ENCODE measurements at places on chromosomes 16 and 17.

GRCh38 chr17:57783338-57783742 is 38.2 kb upstream of the CCDC182 start:
- DNase-seq = peak; percentile 68

GRCh38 chr16:29813644-29814562 is 1.9 kb downstream of the PRRT2 start:
- no peak for DNase-seq

DNA sequence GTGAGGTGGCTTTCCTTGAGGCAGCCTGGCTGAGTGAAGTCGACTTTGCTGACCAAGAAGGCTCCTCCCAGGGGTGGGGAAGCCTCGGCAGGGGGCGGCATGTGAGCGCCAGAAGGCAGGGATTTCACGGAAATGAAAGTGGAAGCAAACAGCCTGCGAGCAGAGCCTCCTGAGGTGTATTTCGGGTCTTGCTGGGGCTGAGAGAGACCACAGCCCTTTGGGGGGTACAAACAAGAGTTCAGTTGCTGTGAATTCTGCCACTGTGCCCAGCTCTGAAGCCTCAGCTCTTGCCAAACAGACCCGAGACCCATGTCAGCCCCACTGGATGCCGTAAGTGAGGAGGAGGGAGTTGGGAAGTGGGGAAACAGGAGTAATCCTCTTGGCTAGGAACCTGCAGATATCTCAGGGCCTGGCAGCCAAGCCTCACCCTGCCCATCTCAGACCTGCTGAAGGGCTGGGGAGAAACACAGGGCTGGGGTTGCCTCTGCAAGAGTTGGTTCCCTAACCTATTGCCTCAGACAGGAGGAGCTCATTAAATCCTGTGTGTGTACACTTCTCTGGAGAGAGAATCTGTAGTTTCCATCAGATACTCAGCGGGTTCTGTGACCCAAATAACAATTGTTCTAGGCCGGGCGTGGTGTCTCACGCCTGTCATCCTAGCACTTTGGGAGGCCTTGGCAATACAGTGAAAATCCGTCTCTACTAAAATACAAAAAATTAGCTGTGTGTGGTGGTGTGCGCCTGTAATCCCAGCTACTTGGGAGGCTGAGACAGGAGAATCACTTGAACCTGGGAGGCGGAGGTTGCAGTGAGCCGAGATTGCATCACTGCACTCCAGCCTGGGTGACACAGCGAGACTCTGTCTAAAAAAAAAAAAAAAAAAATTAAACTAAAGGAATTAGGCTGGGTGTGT is at the start of gene IFI35:
Gene IFI35, plus strand, starts transcription at position 146 of the 913 bp plus-strand sequence. Its CDS starts 164 bp downstream, at position 310.
- no peak for DNase-seq

GRCh38 chr17:14245002-14245401 is 8.3 kb upstream of the CDRT15 start:
- DNase-seq = no peak

DNA sequence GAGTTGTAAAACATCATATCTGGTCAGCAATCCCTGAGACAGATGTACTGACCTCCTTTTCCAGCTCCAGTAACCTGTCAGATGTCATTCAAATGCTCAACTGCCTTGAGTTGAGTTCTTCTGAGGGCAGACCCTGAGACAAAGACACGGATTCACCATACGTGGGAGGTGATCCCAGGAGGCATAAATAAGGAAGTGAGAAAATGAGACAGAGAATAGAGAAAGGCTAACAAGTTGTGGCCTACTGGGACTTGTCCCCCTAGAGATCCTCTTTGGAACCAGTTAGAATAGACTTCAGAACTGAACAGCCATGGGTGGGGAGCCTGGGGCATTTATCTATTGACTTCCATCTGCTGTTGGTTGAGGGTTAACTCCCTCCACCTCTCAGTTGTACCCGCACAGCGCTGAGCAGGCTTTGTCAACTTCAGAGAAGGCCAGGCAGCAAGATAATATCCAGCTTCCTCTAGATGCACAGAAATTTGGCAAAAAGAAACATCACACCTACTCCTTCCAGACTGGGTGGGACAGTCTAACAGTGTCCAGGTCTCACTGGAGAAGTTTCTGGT is 123.0 kb upstream of the DYNLRB2 start:
- DNase-seq = no peak

GRCh38 chr17:55845385-55845784 is 94.5 kb downstream of the PCTP start:
- DNase-seq = no peak

GRCh38 chr16:28180655-28181460 is 30.9 kb downstream of the XPO6 start:
- no peak for DNase-seq

GRCh38 chr17:74176546-74177001 is 26.9 kb upstream of the RPL38 start:
- no peak for DNase-seq

Measured in D721Med (cell line).